ENCODE measurements at places on chromosomes 5 and 9. TPM values are rescaled to one million over a fixed set of nuclear protein-coding genes. Genes with fewer than 3 reads are reported as not detected.

- DNase-seq, result no peak
These were observed 10.7 kb downstream of the HNRNPH1 start for GRCh38 chr5:179612577-179613459.

DNA sequence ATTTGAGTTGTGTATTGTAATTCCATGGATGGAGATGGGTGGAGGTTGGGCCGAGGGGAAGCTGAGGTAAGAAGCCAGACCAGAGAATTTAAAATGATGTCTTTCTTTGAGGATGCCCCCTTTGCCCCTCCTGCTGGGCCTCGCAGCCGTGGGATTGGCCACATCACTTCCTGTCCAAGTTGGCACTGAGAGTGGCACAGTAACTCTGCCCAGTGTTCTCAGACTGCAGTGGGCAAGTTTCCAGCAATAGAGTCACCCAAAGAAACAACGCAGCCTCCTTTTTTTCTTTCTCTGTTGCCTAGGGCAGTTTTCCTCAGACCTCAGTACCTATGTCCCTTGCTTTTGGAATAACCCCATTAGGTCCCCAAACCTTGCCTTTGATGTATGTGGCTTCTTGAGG lies 306.6 kb upstream of the DMRT1 start:
- no peak for DNase-seq

- no peak for DNase-seq
These were observed 311.2 kb upstream of the PIK3R1 start for GRCh38 chr5:67904366-67904765.

DNA sequence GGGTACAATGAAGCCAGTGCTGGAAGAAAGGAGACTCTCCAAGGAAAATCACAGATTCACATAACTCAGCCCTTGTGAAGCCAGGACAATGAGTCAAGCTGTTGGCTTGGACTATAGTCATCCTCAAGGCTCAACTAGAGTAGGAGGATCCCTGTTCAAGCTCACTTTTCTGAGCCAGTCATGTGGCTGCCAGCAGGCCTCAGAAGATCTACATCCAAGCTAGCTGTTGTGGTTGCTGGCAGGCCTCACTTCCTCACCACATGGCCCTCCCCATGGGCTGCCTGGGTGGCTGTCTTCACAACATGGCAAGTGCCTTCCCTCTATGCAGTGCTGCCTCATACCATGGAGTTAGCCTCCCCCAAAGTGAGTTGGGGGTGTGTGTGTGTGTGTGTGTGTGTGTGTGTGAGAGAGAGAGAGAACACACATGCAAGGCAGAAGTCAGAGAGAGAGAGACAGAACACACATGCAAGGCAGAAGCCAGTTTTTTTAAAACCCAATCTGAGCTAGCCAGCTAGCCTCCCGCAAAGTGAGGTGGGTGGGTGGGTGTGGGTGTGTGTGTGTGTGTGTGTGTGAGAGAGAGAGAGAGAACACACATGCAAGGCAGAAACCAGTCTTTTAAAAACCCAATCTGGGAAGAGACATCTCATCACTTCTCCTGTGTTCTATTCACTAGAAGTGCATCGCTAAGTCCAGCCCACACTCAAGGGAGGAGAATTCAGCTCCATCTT lies 17.1 kb downstream of the SCAI start:
- DNase-seq, result peak; percentile 100

GRCh38 chr9:557601-558201 lies 283.8 kb upstream of the DMRT1 start:
- DNase-seq, result no peak

Gene ANKRD18A
- total RNA-seq, result not detected

Gene PCDHGB4
- total RNA-seq, result 16.4 TPM

Gene NOP16
- total RNA-seq, result 28.0 TPM

Data from IMR-90 (cell line).